ENCODE measurements at places on chromosomes 2 and 18. TPM values are rescaled to one million over a fixed set of nuclear protein-coding genes. Genes with fewer than 3 reads are reported as not detected.

DNA sequence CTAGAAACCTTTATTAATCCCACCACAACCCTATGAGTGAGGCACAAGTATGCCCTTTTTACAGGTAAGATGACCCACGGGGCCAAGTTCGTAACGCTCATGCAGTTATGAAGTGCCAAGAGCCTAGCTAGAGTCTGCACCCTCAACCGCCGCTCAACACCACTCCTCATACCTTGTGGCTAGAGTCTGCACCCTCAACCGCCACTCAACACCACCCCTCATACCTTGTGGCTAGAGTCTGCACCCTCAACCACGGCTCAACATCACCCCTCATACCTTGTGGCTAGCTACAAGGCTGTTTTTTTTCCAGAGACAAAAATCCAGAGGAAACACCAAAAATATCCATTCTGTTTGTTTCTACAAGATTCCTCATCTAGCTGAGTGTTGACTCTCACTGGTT is 4.6 kb downstream of the TXNL4A start:
- no peak for DNase-seq
- H3K27ac ChIP-seq: no peak overlapping the region
- peaks cover 11% of the 10 kb centered on the region for H3K4me1 ChIP-seq
- no peak overlapping the region for H3K4me3 ChIP-seq

GRCh38 chr18:51074605-51075004 is 44.6 kb downstream of the SMAD4 start:
- peaks cover 11% of the 10 kb centered on the region for H3K36me3 ChIP-seq
- no peak for DNase-seq
- no peak overlapping the region for H3K27ac ChIP-seq
- H3K4me1 ChIP-seq: no peaks in the 10 kb centered on the region
- H3K27me3 ChIP-seq: no peaks in the 10 kb centered on the region
- H3K4me3 ChIP-seq: no peak overlapping the region

GRCh38 chr2:52995424-52995823 is 772.2 kb upstream of the CHAC2 start:
- no peak overlapping the region for H3K27ac ChIP-seq
- no peak overlapping the region for H3K4me3 ChIP-seq
- H3K36me3 ChIP-seq: no peaks in the 10 kb centered on the region
- no peak for DNase-seq

UGT1A10 gene
- 0.09 TPM for total RNA-seq

- H3K4me1 ChIP-seq: no peaks in the 10 kb centered on the region
- no peak overlapping the region for H3K4me3 ChIP-seq
- no peak for DNase-seq
- H3K27ac ChIP-seq: no peak overlapping the region
- no peaks in the 10 kb centered on the region for H3K27me3 ChIP-seq
- no peaks in the 10 kb centered on the region for H3K36me3 ChIP-seq
Observed at GRCh38 chr2:29829841-29830240, 91.5 kb downstream of the ALK start.

GRCh38 chr2:55213822-55214221 is 18.3 kb downstream of the CLHC1 start:
- no peak overlapping the region for H3K4me3 ChIP-seq
- H3K27ac ChIP-seq: no peak overlapping the region
- no peaks in the 10 kb centered on the region for H3K4me1 ChIP-seq
- no peaks in the 10 kb centered on the region for H3K27me3 ChIP-seq

PELI1 gene
- total RNA-seq: 33.9 TPM

- no peak overlapping the region for H3K27ac ChIP-seq
- no peaks in the 10 kb centered on the region for H3K4me1 ChIP-seq
- H3K4me3 ChIP-seq: no peak overlapping the region
- H3K27me3 ChIP-seq: peaks cover 5% of the 10 kb centered on the region
Observed at GRCh38 chr2:127228102-127228501, 8.0 kb upstream of the CYP27C1 start.

DNA sequence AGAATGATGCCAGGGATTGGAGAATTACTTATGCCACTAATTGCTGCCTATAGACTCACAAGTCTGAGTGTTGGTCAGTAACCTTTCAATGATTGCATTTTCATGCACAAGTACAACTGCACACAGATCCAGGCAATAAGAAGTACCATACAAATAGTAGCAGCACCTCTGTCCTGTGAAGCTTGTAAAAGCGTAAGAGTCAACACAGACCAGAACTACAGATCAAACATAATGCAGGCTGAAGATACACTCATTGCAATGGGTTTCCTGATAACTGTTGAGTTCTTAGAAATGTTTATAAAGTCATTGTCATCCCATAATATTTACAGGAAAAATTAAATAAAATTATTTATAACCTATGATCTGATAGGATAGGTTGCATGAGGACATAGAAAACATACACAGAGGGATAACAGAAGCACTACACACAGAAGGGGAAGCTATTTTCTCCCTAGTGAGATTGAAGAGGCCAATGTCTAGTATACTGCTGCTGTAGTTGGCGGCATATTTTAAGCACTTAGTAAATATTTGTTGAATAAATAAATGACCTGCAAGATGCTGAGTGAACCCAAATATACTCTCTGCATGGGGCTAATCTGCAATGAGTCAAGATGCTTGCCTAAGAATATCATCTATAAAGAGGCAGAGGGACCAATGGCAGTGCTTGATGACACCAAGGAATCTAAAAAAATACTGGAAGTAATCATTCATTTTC is 5.7 kb upstream of the PIK3C3 start:
- H3K36me3 ChIP-seq: no peaks in the 10 kb centered on the region
- no peak for DNase-seq
- H3K27me3 ChIP-seq: peaks cover 3% of the 10 kb centered on the region

DNA sequence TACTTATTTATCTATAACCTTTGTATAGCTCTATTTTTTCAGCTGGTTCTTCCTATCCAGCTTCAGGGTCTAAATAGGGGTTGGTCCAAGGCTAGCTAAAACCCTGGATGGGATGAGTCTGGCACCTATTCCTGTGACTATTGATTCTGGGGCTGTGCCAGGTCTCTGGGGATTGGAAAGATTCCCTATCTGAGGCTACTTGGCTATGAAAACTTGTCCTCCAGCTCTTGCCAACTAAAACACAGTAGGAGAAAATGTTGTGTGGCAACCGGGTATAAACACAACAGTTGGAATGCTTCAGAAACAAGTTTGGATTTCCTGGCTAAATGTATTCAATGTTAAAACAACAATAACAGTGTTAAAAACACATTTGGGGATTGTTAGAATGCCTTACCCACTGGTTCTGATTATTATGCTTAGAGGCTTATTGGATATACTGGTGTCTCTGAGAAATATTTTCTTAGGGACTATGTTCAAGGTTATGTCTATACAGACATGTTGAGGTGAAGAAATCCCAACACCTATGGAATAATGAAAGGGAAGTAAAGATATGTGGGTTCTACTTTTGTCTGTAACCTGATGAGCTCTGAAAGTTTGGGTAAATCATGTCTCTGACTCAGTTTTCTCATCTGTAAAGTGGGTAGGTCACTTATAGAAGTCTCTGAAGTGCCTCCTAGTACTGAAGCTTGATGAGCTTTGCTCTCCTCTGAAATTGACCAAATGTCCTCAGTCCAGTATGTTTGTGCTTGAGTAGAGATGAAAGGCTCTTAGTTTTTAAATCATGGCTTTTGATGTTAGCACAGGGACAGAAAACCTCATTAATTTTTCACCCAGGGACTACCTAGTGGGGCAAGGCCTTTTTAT is 460.7 kb downstream of the MTX2 start:
- DNase-seq: no peak
- no peaks in the 10 kb centered on the region for H3K27me3 ChIP-seq
- no peak overlapping the region for H3K27ac ChIP-seq
- no peaks in the 10 kb centered on the region for H3K36me3 ChIP-seq

GRCh38 chr2:7479603-7480002 is 562.4 kb downstream of the RNF144A start:
- H3K36me3 ChIP-seq: no peaks in the 10 kb centered on the region
- no peak overlapping the region for H3K4me3 ChIP-seq
- H3K4me1 ChIP-seq: no peaks in the 10 kb centered on the region
- H3K27me3 ChIP-seq: no peaks in the 10 kb centered on the region
- no peak for DNase-seq

HOXD11 gene
- not detected for total RNA-seq

PUM2 gene
- 40.2 TPM for total RNA-seq

- peaks cover 82% of the 10 kb centered on the region for H3K4me1 ChIP-seq
- H3K4me3 ChIP-seq: no peak overlapping the region
- H3K36me3 ChIP-seq: no peaks in the 10 kb centered on the region
- peak overlapping the region; percentile 19 for H3K27ac ChIP-seq
- H3K27me3 ChIP-seq: no peaks in the 10 kb centered on the region
Observed at GRCh38 chr2:42930025-42930581, 137.7 kb upstream of the HAAO start.

PJVK gene
- 1.6 TPM for total RNA-seq

- no peak overlapping the region for H3K27ac ChIP-seq
- H3K4me1 ChIP-seq: no peaks in the 10 kb centered on the region
- H3K27me3 ChIP-seq: no peaks in the 10 kb centered on the region
Observed at GRCh38 chr2:9291331-9291730, 84.7 kb downstream of the ASAP2 start.

DNA sequence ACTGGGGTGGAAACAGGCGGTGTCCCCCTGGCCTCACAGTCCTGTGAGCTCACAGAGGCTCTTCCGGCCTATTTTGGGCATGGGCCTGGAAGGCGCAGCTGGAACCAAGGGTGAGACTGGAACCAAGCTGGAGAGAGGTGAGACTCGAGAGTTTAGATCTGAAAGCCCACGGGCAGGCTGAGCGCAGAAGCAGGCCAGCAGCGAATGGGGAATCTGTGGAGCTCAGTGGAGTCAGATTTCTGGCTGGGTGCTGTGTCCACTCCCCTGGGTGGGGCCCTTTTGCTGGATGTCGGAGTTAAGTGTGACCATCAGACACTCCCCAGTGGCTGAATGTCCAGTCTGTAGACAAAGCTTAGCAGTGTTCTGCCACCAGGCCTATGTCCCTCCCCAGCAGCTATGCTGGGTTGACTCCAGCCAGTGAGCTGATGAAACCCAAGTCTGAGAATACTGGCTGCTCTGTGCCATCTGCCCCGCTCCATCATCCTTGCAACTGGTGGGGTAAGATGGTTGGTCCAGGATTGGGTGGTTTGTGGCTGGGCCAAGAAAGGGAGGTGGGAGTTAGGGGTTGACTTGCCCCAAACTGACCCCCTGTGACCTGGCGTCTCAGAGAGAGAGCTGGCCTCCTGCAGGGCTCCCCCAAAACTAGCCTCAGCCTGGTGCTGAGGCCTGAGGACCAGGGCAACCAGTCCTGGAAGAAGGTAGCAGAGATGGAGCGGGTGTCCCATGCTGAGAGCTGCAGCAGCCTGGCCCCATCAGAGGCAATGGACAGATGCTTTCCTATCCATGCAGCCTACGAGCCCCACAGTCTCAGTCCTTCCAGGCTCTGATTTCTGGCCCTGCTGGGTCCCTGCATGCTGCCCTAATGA is 34.4 kb downstream of the CYP26B1 start:
- H3K4me3 ChIP-seq: no peak overlapping the region
- H3K36me3 ChIP-seq: no peaks in the 10 kb centered on the region
- no peaks in the 10 kb centered on the region for H3K27me3 ChIP-seq
- DNase-seq: no peak
- H3K4me1 ChIP-seq: peaks cover 6% of the 10 kb centered on the region

DNA sequence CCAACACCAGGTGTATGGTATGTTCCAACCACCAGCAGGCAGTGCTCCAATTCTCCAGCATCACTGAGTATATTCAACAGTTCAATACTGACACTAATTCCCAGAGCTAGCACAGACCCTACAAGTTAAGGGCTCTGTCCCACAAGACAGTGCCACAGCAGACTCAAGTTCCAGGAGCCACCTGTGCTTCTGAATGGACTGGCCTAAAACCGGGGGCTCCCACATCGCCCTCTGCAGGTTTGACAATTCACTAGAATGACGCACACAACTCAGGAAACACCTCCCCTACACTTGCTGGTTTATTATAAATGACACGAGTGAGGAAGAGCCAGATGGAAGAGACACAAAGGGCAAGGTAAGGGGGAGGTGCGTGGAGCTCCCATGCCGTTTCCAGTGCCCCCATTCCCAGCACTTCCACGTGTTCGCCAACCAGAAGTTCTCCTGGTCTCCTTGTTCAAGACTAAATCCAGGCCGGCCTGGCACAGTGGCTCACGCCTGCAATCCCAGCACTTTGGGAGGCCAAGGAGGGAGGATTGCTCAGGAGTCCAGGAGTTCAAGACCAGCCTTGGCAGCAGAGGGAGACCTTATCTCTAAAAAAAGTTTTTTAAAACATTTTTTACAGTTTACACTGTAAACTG is 12.2 kb upstream of the ATP6V1B1 start:
- H3K36me3 ChIP-seq: no peaks in the 10 kb centered on the region
- no peaks in the 10 kb centered on the region for H3K4me1 ChIP-seq
- H3K27me3 ChIP-seq: peaks cover 2% of the 10 kb centered on the region
- DNase-seq: no peak
